Activated CD8-positive, alpha-beta memory T cell treated with anti-CD3 and anti-CD28 coated beads, Interleukin-2, amount 10 ng/mL, durations not matched to agents 7 days and 5 days (primary cell): ENCODE measurements at places on chromosomes 3 and 15.

DNA sequence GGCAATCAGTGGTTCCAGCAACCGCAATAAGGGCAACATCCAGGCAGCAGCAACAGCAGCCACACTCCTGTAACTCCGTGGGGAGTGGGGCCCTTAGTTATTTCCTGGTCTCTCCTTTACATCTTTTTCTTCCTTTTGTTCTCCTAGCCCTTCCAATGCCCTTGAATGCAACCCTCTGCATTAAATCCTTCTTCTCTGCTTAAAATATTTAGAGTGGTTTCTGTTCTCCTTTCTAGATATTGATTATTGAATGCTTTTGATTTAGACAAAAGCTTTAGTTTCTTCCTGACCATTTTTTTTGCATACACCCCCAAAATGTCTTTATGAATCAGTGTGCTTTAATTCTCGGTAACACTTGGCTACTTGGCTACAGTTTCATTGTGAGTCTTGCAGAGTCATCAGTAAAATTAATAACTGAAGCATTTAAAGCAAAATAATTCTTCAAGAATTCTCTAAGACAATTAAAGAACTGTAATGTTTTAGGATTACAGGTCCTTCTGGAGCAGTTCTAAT, 586.1 kb downstream of the MECOM start:
- DNase-seq: no peak
- H3K27ac ChIP-seq: no peak overlapping the region
- H3K27me3 ChIP-seq: no peaks in the 10 kb centered on the region
- H3K4me3 ChIP-seq: no peak overlapping the region
- H3K4me1 ChIP-seq: no peaks in the 10 kb centered on the region

DNA sequence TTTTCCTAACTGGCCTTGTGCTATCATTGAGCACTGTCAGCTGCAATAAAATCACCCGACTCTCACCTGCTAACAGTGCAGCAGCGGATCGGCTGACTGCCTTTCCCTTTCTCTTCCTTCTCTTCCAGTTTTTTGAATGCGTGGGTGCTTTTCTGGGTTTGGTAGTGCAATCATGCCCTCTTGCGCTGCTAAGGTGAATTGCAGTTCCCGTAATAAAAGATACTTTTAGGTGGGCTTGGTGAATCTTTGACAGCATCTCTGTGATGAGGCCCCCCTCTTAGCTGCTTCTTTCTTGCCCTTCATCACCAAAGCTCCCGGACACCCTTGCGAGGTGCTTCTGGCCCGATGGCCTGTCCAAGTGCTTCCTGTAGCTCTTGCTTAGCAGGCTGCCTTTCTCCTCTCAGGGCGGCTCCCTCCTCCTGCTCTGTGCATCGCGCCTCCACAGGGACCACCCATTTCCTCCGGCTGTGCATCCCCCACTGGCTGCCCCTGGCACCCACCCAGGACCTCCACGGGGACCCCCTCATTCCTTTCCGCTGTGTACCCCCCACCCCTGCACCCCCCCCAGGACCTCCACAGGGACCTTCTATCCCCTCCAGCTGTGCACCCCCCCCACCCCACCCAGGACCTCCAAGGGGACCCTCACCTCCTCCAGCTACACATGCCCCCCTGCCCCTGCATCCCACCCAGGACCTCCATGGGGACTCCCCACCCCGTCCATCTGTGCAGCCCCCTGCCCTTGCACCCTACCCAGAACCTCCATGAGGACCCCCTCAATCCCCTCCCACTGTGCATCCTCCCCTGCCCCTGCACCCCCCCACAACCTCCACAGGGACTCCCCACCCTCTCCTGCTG, 50.8 kb upstream of the RPL32 start:
- H3K27ac ChIP-seq: no peak overlapping the region
- H3K27me3 ChIP-seq: peaks cover 45% of the 10 kb centered on the region
- H3K4me3 ChIP-seq: no peak overlapping the region
- H3K4me1 ChIP-seq: peaks cover 14% of the 10 kb centered on the region
- DNase-seq: peak; percentile 56
- H3K36me3 ChIP-seq: no peaks in the 10 kb centered on the region

DNA sequence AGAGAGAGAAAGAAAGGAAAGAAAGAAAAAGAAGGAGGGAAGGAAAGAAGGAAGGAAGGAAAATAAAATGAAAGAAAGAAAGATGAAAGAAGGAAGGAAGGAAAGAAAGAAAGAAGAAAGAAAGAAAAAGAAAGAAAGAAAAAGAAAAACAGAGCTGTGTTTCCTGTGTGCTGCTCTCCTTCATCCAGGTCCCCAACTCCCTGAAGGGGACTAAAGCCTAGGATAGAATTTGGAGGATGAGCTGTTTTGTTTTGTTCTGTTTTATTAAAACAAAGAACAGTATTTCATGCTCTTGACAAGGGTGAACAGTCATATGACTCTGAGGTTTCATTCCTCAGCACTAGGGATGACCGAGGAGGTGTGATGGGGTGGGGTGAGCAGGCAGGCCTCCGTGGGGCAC, 164.8 kb upstream of the NDN start:
- no peaks in the 10 kb centered on the region for H3K36me3 ChIP-seq
- DNase-seq: no peak
- H3K27ac ChIP-seq: no peak overlapping the region

- no peak within 1 kb of the TSS for H3K27ac ChIP-seq
- no peaks in the 10 kb centered on the region for H3K36me3 ChIP-seq
- H3K4me1 ChIP-seq: peaks cover 13% of the 10 kb centered on the region
These were observed at the start of gene CFAP100 for GRCh38 chr3:126394179-126394976. Gene CFAP100 (plus strand): TSS chr3:126394909. CDS start chr3:126396001, 1,092 bp downstream.

GRCh38 chr3:78872195-78872594, 895.6 kb downstream of the ROBO1 start:
- no peak for DNase-seq
- no peak overlapping the region for H3K4me3 ChIP-seq
- no peaks in the 10 kb centered on the region for H3K36me3 ChIP-seq

DNA sequence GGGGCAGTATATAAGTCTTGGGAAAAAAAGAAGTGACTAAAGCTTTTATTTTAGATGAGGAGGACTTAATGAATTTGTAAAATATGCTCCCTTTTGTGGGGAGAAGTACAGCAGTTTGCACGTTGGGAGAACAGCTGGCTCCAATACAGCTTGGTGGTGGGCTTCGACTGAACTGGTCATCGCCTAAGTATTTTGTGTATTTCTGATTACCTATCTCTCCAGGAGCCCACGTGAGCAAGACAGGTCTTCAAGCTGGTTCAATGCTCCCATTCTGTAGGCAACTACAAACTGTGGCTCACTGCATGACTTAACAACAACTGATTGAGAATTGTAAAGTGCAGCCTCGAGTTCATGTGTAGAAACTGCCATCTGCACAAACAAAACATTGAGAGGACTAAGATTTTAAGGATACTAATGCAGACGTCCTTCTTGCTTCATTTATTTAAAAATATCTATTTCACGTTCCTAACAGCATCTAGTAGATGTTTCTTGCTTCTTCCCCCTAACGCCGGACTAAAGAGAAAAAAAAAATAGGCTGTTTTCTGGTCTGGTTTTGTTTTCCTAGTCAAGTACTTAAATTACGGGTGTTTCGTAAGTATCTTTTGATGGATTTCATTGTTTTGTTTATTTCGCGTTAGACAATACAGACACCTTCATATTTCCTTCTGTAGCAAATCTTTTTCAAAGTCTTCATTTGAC, 1.4 kb upstream of the GREM1 start:
- peaks cover 19% of the 10 kb centered on the region for H3K4me1 ChIP-seq
- no peak for DNase-seq
- peak overlapping the region; percentile 61 for H3K27ac ChIP-seq

GRCh38 chr3:102361101-102361500, 73.7 kb upstream of the ZPLD1 start:
- H3K27me3 ChIP-seq: no peaks in the 10 kb centered on the region
- no peaks in the 10 kb centered on the region for H3K4me1 ChIP-seq
- no peak for DNase-seq
- no peaks in the 10 kb centered on the region for H3K36me3 ChIP-seq
- no peak overlapping the region for H3K4me3 ChIP-seq

DNA sequence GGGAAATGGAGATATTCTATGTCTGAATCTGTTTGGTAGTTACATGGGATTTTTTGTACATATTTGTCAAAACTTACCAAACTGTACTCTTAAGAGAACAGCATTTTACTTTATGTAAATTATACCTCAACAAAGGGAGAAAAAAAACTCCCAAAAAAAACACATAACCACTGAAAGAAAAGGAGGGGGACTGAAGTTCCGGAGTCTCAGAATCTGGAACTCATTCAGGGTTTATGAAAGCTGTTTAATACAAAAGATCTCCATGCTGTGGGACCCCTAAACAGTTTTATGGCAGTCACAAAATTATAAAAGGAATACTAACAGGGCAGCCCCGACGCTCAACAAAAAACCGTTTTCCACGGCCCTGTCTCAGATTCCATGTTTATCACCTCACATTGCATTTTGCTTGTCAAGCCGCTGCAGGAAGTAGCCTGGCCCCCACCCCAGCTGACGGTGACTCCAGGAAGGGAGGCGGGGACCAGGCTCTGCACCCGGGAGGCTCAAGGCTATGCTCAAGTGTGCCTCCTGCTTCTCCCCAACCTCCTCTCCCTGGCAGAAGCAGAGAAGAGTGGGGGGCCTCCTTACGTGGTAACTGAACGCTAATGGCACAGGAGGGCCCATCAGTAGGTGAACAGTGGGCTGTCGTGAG, 29.3 kb downstream of the RFT1 start:
- peak overlapping the region; percentile 43 for H3K27ac ChIP-seq
- H3K4me1 ChIP-seq: peaks cover 37% of the 10 kb centered on the region
- peaks cover 35% of the 10 kb centered on the region for H3K36me3 ChIP-seq
- H3K27me3 ChIP-seq: no peaks in the 10 kb centered on the region
- no peak for DNase-seq

DNA sequence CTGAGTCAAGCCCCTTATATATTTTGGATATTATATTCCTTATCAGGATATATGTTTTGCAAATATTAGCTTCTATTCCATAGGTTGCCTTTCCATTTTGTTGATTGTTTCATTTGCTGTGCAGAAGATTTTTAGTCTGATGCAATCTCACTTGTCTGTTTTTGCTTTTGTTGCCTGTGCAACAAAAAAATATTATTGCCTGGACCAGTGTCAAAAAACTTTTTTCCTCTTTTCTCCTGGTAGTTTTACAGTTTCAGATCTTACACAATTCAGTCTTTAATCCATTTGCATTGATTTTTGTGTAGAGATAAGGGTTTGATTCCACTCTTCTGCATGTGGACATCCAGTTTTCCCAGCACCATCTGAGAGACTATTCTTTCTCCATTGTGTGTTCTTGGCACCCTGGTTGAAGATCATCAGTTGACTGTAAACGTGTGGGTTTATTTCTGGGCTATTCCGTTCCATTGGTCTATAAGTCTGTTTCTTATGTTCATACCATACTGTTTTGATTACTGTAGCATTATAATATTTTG, 228.9 kb upstream of the NR2E3 start:
- no peaks in the 10 kb centered on the region for H3K36me3 ChIP-seq
- peaks cover 12% of the 10 kb centered on the region for H3K27me3 ChIP-seq
- no peak overlapping the region for H3K27ac ChIP-seq
- no peak for DNase-seq

DNA sequence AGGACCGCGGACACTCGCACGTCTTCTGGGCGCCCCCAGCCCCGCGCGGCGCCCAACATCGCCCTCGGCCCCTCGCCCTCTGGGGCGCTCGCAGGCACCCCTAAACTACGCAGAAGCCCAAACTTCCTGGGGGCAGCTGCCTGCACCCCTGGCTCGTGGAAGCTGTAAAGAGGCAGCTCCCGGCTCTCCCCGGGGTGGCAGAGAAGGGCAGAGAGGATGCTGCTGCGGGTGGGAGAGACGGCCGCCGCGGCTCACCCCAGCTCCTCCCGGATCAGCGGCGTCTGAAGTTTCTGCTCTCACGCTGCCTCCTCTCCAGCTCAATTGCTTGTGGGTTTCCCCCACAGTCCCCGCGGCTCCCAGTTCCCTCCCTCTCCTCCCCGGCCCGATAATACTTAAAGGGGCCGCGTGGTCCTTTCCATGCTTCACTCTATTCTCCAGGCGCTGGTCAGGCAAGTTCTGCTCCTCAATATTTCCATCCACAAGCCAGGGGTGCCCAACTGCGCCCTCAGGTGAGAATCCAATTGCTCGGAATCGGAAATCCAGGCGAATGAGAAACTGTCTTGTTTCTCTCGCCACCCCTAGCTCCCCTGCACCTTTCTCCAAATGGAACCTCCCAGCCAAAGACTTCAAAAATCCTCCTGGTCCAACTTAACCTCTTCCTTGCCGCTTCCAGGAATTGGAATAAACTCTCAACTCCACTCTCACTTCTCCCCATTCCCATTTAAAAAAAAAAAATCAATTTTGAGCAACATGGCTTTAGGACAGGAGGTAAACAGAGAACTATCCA, 748.5 kb downstream of the ROBO1 start:
- no peak for DNase-seq
- no peaks in the 10 kb centered on the region for H3K36me3 ChIP-seq
- no peak overlapping the region for H3K27ac ChIP-seq
- peak overlapping the region; percentile 13 for H3K4me3 ChIP-seq
- H3K27me3 ChIP-seq: peaks cover 12% of the 10 kb centered on the region

DNA sequence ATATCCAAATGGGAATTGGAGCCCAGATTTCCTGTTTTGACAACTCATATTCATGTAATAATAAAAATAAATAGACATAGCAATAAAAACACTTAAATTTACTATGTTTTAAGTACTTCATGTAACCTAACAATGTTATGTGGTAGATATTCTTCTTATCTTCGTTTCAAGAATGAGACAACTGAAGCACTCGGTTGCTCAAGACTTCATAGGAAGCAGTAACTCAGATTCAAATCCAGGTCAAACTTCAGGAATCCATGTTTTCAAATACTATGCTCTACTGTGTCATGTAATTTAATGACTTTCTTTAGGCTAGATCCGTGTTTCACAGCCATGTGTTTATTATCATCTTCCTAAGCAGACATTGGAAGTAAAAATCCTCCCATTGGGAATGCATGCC, 492.2 kb downstream of the CNTN3 start:
- H3K4me1 ChIP-seq: no peaks in the 10 kb centered on the region
- no peak for DNase-seq
- H3K4me3 ChIP-seq: no peak overlapping the region

DNA sequence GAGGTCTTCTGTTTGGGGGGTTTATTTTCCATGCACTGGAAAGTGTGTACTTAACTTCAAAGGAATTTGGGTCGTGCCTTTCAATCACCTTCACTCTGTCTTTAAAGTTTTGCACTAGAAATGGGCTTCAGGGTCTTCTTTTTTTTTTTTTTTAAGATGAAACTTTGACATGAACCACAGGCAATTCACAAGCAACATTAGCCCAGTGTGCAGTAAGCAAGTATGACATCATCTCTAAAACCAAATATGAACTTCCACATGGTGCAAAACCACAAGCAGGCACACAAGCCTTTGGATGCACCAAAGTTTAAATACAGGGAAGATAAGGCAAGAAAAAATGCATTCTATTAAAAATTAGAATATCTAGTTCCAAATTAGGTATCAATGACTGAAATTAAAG, 381.9 kb downstream of the ERC2 start:
- DNase-seq: no peak
- no peak overlapping the region for H3K4me3 ChIP-seq
- H3K4me1 ChIP-seq: no peaks in the 10 kb centered on the region

DNA sequence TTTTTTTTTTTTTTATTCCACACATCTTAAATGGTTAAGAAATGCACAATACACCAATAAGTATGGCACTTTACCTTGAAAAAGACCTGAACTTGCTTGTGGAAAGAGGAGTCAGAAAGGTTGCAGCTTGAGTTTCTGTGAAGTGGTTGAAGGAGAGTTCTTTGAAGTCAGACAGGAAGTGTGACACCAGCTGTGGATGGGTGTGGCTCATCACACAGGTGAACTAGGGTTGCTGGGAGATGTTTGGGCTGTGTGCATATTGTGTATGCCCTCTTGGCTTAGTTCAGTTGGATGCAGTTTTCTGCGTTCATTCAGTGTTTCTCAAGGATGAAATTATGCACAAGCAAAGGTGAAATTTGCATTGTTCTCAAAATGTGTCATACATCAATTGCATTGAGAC, 6.3 kb downstream of the AEN start:
- peaks cover 80% of the 10 kb centered on the region for H3K36me3 ChIP-seq
- peak overlapping the region; percentile 87 for H3K27ac ChIP-seq
- DNase-seq: peak; percentile 90
- peak overlapping the region; percentile 55 for H3K4me3 ChIP-seq
